ENCODE measurements at places on chromosomes 2 and 18. TPM values are rescaled to one million over a fixed set of nuclear protein-coding genes. Genes with fewer than 3 reads are reported as not detected.

TRPM8 gene
- not detected for total RNA-seq

CHRNA1 gene
- total RNA-seq: not detected

CDH20 gene
- total RNA-seq: 0.75 TPM

AFF3 gene
- total RNA-seq: 0.62 TPM

NCKAP5 gene
- total RNA-seq: 0.92 TPM

RUFY4 gene
- 0.35 TPM for total RNA-seq

NOTO gene
- 0.09 TPM for total RNA-seq

ARHGAP15 gene
- not detected for total RNA-seq

CTNNA2 gene
- total RNA-seq: 9.8 TPM

DNA sequence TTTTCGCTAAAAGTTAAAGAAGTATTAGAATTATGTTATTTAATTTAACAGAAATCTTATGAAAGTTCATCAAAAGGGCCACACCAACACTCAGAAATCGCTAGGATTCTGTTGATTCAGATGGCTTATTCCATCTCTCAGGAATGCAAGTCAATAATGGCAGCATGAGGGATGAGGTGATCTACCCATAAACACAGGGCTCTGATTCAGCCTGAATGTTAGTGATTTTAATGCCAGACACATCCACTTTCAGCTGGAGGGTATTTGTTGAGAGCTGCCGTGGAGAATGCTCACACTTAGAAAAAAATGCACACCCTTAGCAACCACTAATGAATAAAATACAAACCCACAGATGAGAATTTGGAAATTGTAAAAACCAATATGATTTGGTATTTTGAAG is 173.3 kb upstream of the ERBB4 start:
- DNase-seq: no peak

GRCh38 chr2:48319863-48320262 is 210.1 kb upstream of the STON1 start:
- no peak for DNase-seq

- no peak for DNase-seq
Measured at GRCh38 chr2:83217854-83218253, 1241.2 kb downstream of the SUCLG1 start.

- DNase-seq: no peak
Measured at GRCh38 chr2:230444832-230445231, 28.8 kb downstream of the SP100 start.

DNA sequence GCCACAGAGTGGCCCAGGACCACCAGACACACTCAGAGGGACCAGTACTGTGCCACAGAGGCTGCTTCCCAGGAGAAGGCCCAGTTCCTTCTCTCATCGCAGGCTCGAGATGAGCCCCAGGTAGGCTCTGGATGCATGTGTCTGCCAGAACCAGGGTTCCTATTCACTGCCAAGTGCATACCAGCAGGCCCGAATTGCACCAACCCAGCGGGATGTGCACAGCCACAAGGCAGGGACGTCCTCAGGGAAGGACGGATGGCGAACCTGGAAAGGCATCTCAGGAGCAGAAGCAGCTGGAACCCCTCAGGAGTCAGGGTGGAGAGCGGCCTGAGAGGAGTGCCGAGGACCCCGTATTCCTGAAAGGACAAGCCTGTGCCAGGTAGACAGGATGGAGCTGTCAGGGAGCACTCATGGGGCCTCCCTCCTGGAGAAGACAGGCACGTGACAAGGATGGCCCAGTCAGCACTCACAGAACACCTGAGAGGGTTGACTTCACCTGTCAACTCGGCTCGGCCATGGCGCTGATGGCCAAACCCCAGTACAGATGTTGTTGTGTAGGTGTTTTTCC is 73.7 kb downstream of the PTGR3 start:
- peak; percentile 20 for DNase-seq

- DNase-seq: no peak
Measured at GRCh38 chr2:174180165-174180724, 68.1 kb downstream of the OLA1 start.

DNA sequence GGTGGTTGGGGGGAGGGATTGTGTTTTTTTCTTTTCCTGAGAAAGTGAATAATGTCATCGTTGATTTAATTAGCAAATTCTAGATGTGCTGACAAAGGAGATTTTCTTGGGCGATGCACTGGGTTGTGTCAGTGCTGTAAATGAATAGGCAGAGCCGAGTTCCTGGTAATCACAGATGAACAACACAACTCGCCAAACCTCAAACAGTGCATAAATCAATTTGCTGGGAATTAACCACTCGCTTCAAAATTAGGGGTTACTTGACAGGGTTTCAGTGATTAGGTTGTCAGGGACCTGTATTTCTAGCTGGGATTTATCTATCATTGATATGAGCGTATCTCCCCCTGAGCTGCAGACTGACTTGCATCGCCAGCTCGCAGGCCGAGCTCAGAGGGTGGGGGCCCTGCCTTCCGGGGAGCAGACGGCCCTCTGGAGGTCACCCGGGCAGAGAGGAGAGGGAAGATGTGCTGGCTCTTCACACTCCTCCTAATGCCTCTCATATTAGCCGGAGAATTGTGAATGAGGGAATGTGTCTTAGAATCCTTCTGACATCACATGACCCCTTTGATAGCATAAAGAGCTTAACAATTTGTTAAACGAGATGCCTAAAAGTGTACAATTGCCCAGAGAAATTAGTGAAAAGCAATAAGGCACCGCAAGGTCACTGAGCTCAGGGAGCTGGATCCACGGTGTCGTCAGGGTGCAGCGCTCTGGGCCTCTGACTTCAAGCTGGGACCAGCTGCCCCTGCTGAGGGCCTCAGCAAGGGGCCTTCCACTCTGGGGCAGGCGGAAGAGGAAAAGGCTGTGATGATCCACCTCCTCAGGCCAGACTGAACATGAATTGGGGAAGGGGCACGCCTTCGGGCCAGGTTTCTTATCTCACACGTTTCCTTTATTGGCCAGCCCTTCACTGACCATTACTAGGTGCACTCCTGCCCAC is 48.9 kb downstream of the SMIM21 start:
- no peak for DNase-seq

GRCh38 chr2:56565143-56565542 is 381.4 kb downstream of the CCDC85A start:
- no peak for DNase-seq

DNA sequence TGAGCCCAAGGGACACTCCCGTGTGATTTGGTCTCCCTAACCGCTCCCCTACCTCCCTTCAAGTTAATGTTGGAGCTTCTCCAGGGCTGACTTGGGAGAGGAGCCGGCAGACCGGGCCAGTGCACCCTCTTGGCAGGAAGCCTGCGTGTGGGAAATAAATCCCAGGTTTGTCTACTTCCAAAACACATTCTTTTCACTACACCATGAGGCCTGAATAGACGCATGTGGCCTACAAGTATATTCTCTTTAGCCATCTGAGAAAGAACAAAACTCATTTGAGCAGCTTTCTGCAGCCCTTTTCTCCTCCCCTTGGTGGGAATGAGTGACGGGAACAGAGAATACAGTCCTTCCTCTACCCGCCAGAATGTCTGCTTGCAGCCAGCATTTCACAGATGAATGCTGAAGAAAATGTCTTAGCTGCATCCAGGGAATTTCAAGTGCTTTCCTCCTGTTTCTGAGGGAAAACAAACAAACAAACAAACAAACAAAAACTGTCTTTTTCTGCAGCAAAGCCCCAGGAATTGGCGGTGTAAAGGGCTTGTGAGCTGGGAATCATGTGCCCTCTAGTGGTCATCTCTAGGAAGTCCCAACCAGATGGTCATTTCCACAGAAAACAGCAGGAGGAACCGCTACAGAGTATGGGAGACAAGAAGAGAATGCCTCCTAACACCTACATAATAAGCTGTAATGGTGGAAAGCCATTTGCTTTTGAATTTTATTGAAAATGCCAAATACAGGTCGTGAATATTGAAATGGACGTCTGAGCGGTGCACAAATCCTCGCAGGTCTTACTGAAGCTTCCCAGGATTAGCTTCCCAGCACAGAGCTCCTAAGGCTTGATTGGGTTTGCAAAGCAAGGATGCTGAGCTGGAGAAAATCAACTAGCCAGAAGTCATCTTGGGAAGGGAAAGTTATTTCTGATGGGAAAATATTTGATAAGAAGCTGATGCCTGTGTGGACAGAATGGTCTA is 41.2 kb upstream of the DAPL1 start:
- peak; percentile 79 for DNase-seq

DNA sequence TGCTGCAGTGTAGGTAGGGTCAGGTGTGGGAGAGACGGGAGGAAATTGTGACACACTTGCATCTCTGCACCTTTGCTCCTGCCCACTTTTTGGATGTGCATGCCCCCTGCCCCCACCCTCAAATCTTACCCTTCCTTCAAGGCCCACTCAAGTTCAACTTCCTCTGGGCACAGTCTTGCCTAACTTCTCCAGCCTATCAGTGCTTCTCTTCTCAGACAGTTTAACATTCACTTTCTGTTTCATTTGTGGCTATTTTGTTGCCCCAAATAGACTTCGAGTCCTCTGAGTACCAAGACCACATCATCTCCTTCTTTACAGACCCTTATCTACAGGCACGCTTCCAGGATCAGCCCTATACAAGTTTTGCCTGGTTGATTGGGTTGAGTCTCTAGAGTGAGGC is 2.7 kb downstream of the ST8SIA5 start:
- no peak for DNase-seq

DNA sequence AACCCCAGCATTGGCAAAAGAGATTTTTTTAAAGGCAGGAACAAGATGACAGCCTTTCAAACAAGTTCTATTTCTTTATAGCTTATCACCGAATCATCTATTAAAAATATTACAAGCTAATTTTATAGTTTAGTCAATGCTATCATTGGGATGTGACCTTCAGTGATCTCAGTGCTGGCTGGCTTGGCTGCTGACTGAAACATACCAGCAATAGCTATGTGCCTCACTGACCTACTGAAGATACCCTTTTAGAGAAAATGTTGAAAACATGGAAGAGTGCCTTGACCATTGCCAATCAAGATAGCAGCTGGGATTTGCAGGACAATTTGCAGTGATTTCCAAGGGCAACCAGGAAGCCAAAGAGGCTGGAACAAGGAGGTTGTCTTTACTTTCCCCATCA is 44.0 kb downstream of the CSRNP3 start:
- DNase-seq: no peak

GRCh38 chr18:8406186-8406867 is 202.9 kb upstream of the RAB12 start:
- DNase-seq: no peak

DNA sequence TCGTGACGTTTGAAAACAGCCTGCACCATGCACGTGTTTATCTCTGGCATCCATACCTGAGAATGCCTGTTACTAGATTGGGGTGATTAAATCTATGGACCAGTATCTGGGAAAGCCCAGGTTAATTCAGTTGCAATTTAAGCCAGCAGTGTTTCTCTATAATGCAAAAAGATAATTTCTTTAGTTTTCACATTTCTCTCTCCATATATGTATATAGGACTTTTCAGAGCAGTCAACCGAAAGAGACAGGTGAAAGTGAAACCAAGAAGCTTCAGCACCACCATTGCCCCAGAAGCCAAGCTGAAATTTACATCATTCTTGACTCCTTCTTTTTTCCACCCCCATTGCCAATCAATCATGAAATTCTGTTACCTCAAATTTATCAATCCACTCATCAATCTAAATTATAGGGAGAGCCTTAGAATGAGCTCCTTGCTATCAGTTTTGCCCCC is 2.7 kb upstream of the LRP2 start:
- no peak for DNase-seq

DNA sequence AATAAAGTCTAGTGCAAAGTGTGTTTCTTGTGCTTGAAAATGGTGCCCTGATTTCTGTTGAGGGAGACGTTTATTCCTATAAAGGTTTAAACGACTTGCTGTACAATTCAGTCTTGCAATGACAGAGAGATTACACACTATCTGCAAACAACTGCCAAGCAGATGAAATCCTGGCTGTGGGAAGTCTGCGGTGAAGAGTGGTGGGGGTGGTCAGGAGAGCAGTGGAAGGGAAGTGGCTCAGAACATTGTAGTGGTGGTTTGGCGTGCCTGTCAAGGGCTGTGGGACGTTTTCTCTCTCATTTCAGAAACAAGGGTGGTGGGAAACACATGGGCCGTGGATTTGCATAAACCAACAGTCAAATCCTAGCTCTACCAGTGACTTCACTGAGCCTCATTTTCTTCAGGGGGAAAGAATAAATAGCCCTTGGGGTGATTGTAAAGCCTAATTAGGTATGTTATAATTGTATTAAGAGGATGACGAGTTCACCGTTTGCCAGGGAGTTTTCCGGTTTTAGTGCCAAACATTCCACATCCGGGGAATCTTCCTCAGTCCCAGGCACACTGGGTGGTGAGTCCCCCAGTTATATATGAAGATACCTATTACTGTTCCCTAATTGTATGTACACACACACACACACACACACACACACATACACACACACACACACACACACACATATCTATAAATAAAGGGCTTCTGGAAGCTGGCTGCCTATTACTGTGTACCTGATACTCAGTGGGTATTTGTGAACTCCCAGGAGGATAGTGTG is 115.0 kb downstream of the SPTBN1 start:
- no peak for DNase-seq

- DNase-seq: no peak
Measured at GRCh38 chr2:54504866-54505265, 48.7 kb downstream of the SPTBN1 start.

DNA sequence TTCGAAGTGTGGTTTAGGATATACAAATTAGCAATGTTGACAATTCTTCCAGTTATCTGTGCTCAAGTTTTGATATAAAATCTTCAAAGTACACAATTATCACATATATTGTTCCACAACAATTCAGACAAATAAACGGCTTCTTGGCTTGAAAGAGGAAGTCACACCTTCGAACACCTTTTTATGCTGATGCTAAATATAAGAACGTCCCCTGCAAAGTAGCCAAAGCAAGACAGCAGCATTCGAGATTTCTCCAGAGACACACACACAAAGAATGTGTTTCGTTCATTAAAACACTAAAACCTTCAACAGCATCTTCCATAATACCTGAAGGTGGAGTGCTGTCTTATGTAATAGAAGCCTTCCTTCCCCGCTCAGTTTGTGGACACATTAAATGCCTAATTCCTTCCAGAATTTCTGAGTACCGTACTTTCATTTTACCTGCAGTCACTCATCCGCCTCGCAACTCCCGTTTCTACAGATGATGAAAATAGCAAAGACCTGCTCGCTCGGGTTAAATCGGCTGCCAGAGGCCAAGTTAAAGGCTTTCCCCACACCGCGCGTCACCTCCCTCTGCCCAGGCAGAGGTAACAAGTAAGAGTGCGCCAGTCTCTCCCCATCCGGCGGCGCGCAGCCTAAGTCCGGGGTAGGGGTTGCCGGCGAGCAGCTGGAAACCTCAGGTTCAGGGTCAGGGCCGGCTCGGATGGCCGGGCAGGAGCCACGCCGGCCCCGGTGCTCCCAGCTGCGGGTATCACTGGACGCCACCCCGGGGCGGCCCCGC is 847 bp downstream of the SERPINE2 start:
- peak; percentile 83 for DNase-seq

DNA sequence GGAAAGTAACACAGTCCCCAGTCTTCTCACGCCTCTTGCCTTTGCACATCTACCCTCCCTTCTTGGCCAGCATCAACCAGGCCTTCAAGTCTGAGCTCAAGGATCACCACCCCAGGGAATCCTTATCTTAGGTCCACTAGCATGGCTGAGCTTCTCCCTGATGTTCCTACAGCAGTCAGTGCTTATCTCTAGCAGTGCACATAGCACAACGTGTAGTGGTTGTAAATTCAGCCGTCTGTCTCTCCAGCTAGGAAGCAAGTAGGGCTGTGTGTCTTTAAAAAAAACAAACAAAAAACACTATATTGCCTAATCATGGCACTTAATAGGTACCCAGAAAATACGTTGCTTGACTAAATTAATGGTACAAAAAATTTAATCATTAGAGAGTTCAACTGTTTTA is 29.2 kb downstream of the KCNG3 start:
- DNase-seq: no peak
